Heart left ventricle (tissue), 16 donors: ENCODE measurements at places on chromosomes 3 and 15.

GRCh38 chr3:81245501-81245900, 515.9 kb downstream of the GBE1 start:
- no peak for DNase-seq

- no peak for DNase-seq
Observed at GRCh38 chr3:45985532-45986302, 9.9 kb downstream of the FYCO1 start.

GRCh38 chr3:118102737-118103136, 931.9 kb downstream of the IGSF11 start:
- DNase-seq, result no peak

GRCh38 chr3:5891711-5892110, 704.2 kb downstream of the EDEM1 start:
- DNase-seq, result no peak

DNA sequence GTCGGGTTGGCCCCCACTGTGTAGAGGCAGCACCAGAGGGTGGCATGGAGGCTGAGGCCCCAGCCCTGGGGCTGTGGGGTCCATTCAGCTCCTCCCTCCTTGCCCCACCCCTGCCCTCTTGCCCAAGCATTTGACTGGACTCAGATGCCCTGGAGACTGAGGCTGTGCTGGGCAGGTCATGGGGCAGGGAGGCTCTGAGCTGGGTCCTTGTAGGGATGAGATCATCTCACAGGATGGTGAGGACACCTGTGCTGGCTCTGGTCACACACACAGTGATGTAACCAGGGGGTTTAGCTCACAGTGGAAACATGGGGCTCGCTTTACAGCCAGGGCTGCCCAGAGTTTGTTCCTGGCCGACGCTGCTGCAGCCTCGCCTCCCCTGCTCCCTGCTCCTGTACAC, 17.8 kb downstream of the ALPK3 start:
- DNase-seq, result no peak

DNA sequence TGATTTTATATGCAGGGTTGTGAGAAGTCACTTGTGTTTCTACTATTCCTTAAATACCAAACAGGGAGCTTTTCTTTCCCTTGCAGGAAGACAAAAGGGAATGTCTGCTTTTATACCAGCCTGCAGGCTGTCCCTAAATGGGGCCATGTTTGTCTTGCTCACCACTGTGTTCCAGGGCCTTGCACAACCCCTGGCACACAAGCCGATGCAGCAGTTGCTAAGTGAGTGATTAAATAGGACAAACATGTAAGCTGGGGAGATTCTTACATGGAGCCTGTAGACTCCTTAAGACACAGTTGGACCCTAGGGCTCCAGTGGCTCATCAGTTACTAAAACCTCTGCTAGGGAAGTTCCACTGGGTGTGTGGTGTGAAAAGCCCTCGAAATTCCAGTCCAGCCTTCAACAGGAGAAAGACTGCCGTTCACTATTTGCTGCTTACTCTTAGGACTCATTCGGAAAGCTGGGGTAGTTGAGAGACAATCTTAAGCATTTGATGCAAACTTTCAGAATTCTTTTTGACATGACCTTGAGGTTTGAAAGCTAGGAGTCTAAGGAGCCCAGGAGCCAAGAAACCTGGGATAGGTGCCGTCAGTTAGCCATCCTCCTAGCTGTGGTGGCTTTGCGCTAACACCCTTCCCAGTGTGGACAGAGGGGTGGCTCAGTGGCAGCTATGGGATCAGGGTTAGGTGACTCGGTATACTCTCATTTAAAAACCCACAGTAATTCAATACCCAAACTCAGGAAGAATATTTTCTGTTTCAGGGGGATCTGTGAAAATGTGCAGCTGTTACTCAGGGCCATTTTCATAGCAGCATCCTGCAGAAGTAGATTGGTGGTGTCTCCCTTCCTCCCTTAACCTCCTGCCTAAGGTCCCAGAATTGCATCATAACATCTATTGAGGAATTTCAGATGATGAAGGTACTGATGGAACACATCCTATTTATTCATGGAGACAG, 39.1 kb downstream of the SYNM start:
- no peak for DNase-seq

DNA sequence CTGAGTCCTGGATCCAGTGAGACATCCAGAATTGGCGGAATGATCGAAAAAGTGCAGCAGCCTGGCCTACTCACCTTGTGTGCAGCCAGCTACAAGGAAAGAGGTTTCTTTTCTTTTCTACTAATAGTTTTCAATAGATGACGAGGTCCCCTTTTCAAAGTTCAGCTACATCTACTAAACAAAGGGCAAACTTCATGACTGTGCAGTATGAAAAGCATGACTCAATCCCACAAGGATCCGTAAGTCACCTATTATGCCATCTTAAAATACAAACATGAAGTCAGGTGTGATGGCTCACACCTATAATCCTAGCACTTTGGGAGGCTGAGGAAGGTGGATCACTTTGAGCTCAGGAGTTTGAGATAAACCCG, 16.7 kb downstream of the MIX23 start:
- no peak for DNase-seq

DNA sequence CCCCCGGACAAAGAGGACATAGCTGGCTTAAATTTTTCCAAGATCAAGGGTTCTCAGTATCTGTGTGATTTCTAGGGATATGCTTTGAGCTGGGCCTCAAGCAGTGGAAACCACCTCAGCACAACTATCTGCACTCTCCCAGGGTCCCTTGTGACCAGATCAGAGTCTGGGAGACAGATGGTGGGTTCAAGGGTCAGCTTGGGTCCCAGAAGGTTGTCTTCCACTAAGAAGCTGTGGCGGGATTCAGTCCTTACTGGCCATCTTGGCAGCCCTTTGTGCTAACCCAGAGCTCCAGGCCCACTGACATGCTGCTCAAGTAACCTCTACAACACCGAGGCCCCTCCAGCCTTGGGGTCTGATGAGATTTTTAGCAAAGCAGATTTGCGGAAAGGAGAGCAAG, 2.7 kb downstream of the INSYN1 start:
- no peak for DNase-seq

- DNase-seq, result no peak
Observed at GRCh38 chr3:43348852-43349574, 62.7 kb downstream of the SNRK start.

DNA sequence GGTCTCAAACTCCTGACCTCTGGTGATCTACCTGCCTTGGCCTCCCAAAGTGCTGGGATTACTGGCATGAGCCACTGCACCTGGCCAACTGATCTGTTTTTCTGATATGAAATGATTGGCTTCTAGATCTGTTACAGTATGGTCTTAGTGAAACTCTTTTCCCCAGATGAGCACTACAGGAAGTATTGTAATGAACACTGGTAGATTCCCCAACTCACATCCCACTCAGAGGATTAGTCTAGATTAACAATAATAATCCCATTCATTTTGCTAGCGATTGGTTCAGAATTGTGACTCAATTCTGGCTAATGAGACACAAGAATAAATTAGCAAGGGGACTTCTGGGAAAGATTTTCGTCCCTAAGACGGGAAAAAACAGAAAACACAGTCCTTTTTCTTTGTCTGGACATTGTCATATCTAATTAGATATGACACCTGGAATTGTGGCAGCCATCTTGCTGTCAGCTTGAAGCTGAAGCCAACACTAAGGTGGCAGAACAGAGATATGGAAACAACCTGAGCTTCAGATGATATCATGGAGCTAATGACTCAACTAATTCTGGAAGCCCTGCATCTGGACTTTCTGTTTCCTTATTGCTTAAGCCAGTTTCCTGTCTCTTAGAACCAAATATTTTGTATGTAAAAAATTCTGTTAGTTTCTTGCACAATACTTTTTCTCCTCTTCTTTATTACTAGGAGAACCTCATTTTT, 17.4 kb upstream of the NPTN start:
- no peak for DNase-seq

GRCh38 chr3:98136631-98137030, 6.1 kb downstream of the OR5H1 start:
- no peak for DNase-seq

- DNase-seq, result no peak
Observed at GRCh38 chr3:43771610-43772009, 80.9 kb downstream of the ABHD5 start.

GRCh38 chr3:188941103-188941502, 230.7 kb upstream of the TPRG1 start:
- no peak for DNase-seq

GRCh38 chr15:72202302-72202701, 4.7 kb upstream of the GRAMD2A start:
- DNase-seq, result no peak

DNA sequence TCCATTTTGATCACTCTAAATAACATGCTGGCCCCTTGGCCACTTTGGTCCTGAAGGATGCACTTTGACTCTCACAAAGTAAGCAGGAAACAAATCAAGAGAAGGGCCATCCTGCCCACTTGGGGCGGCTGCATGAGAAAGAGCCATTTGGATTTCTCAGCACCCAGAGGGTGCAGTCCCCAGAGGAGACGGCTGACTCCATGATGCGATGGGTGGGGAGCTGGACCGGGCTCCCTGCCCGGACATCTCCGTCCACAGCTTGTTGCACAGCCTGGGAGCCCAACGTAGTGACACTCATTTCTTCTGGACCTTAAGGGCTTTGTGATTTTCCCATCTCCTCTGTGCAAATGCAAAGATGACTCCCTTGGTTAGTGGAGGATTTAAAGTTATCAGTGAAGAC, 4.0 kb upstream of the HRH1 start:
- no peak for DNase-seq

DNA sequence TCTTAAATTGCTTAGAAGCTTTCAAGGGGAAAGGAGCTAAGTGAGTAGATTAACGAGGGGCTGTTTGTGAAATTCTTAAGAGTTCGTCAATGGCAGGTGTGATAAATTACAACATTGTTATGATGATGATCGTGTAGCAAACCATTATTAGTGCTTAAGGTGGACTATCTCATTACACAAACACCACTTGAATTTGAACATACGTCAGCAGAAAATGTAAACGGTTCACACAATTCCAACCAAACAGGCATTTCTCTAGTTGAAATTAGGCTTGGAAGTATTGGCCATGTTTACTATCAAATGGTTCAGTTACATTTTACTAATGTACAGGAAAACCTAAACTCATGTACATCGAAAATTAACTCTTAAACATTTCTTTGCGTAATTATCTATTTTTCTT, 102.8 kb downstream of the PYDC2 start:
- no peak for DNase-seq

- DNase-seq, result no peak
Observed at GRCh38 chr3:116087426-116087825, 357.9 kb downstream of the LSAMP start.

DNA sequence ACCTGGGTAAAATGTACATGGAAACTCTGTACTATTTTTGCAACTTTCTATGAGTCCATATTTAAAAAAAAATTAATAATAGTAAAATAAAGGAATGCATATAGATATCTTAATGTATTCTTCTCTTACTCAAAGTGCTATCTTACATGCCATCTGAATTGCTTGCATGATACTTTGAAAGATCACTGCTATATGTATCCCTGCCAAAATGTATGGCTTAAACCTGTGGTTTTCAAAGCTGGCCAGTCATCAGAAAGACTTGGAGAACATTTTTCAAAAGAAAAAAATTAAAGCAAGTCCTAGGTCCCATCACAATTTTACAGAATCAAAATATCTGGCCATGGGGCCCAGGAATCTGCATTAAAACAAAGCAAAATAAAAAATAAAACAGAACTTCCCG, 262.1 kb downstream of the LPP start:
- no peak for DNase-seq

- DNase-seq, result no peak
Observed at GRCh38 chr3:109563149-109563548, 225.8 kb upstream of the DPPA4 start.

- no peak for DNase-seq
Observed at GRCh38 chr15:85496551-85497171, 116.3 kb downstream of the AKAP13 start.

GRCh38 chr3:148839805-148840204, 12.2 kb downstream of the CPB1 start:
- DNase-seq, result no peak

- no peak for DNase-seq
Observed at GRCh38 chr3:194766845-194767244, 81.2 kb downstream of the FAM43A start.

GRCh38 chr3:60025096-60026050, 975.5 kb upstream of the CFAP20DC start:
- DNase-seq, result no peak

- DNase-seq, result no peak
Observed at GRCh38 chr15:74565381-74566085, 24.5 kb downstream of the ARID3B start.

DNA sequence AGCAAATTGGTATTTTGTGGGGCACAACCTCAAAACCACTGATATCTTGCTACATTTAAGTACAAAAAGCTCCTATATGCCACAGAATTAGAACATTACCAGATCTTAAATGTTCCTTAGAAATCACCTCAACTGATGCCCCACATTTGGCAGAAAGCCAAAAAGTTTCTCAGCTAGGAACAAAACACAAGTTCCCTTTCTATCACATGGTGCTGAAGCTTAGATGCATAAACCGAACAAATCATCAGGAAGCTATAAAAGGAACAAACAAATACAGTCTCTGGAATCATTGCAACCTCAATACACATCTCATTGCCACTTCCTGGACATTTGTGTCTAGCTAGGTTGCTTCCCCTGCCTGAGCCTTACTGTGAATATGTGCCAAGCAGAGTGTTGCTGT, 492.6 kb downstream of the LPP start:
- no peak for DNase-seq

DNA sequence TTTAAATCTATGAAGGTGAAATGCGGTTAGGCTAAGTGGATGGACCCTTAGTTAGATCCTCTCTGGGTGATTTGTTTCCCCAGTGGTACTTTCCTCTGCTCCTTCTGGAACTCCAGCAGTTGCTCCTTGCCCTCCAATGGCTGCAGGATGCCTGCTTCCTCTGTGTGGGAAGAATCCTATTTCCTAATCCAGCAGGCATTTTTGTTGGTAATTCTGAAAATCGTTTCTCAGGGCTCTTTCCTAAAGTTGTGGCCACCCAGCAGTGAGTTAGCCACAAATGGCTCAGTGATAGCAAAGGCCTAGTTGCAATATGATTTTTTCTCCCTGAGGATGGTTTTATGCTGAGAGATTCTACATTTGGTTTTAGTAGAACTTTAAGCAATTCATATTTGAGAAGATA, 332.3 kb upstream of the C2CD4B start:
- DNase-seq, result no peak

- DNase-seq, result no peak
Observed at GRCh38 chr3:149245738-149246451, 24.3 kb upstream of the CP start.

DNA sequence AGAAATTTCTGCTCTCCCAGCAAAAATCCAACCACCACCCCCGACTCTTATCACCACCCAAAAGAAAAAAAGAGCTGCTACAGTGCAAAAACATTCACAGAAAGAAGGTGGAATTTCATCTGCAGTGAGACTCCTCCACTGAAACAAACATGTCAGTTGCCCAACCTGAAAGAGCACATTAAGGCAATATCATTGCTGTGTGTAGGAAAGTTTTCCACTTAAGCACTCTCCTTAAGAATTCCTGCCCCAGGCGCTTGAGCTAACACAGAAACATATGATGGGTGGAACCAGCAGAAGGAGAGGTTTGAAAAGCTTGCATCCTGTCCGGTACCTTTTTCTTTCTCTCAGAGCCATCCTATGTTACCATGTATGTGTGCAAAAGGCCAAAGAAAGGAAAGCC, 200.8 kb upstream of the GADL1 start:
- DNase-seq, result no peak
